Epithelial cell of umbilical artery (primary cell): ENCODE measurements at places on chromosomes 6 and 20. TPM values are rescaled to one million over a fixed set of nuclear protein-coding genes. Genes with fewer than 3 reads are reported as not detected.

The ZNF311 gene
- total RNA-seq, result 0.30 and 0.32 TPM in 2 replicates

The CLPSL1 gene
- total RNA-seq, result not detected in 2 replicates

The TMEM244 gene
- total RNA-seq, result not detected in 2 replicates

The MEP1A gene
- not detected in 2 replicates for total RNA-seq

The LCA5 gene
- 3.2 and 5.8 TPM in 2 replicates for total RNA-seq

The COL10A1 gene
- not detected in 2 replicates for total RNA-seq

The PRSS16 gene
- total RNA-seq, result not detected in 2 replicates

The BPIFB4 gene
- not detected in 2 replicates for total RNA-seq

The TINAG gene
- 0.32 TPM in 1 of 2 replicates, not detected in the other for total RNA-seq

The CCR6 gene
- not detected in 2 replicates for total RNA-seq

The BPI gene
- total RNA-seq, result not detected in 2 replicates

The ARMH2 gene
- not detected in 2 replicates for total RNA-seq

The HDDC2 gene
- total RNA-seq, result 23.7 and 25.8 TPM in 2 replicates

The RPL7L1 gene
- 175 and 204 TPM in 2 replicates for total RNA-seq

The DEFB132 gene
- total RNA-seq, result not detected in 2 replicates

The RAET1L gene
- not detected in 2 replicates for total RNA-seq

The OR12D3 gene
- total RNA-seq, result not detected in 2 replicates

The CST3 gene
- 81.8 and 138 TPM in 2 replicates for total RNA-seq

The GRIK2 gene
- total RNA-seq, result 0.30 TPM in 1 of 2 replicates, not detected in the other

The PAX1 gene
- not detected in 2 replicates for total RNA-seq

The TMC2 gene
- not detected in 2 replicates for total RNA-seq

The PSMB8 gene
- total RNA-seq, result 34.1 and 117 TPM in 2 replicates

The CLIC5 gene
- not detected in 2 replicates for total RNA-seq

The ALDH5A1 gene
- 0.30 and 0.32 TPM in 2 replicates for total RNA-seq

The NNAT gene
- total RNA-seq, result under 0.01 TPM in 1 of 2 replicates, not detected in the other

The EBF4 gene
- 0.76 and 1.9 TPM in 2 replicates for total RNA-seq

The BMP7 gene
- not detected in 2 replicates for total RNA-seq

The MLN gene
- total RNA-seq, result not detected in 2 replicates

The PHACTR2 gene
- total RNA-seq, result 110 and 168 TPM in 2 replicates

The FAM162B gene
- total RNA-seq, result 0.30 TPM in 1 of 2 replicates, not detected in the other

The CST5 gene
- not detected in 2 replicates for total RNA-seq

The PPIL6 gene
- 1.7 and 2.3 TPM in 2 replicates for total RNA-seq

The AK9 gene
- total RNA-seq, result 3.2 and 5.6 TPM in 2 replicates

The FKBP1C gene
- total RNA-seq, result 0.97 TPM in 1 of 2 replicates, not detected in the other
